Central memory CD4-positive, alpha-beta T cell (primary cell): ENCODE measurements at places on chromosomes 4 and X.

DNA sequence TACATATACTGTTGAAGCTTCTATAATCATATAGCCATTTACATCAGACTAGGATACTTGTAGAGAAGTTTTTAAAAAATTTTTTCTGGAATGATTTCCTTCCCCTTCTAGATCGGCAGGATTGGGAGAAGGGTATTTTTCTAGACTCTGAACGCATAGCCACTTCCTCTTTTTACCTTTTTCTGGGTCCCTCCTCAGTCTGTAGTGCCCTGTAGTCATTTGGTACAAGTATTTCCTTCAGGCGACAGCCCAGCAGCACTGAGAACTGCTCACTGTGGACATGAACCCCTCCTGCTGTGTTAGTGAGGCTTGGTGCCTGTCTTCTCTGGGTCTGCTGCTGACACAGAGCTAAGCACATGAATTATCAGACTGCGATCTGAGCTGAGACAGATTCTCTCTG, 255.4 kb downstream of the ARHGAP10 start:
- no peak for DNase-seq

GRCh38 chrX:139290310-139290709, 240.2 kb upstream of the F9 start:
- no peak for DNase-seq

GRCh38 chr4:54144661-54145171, 44.8 kb downstream of the GSX2 start:
- DNase-seq, result no peak

DNA sequence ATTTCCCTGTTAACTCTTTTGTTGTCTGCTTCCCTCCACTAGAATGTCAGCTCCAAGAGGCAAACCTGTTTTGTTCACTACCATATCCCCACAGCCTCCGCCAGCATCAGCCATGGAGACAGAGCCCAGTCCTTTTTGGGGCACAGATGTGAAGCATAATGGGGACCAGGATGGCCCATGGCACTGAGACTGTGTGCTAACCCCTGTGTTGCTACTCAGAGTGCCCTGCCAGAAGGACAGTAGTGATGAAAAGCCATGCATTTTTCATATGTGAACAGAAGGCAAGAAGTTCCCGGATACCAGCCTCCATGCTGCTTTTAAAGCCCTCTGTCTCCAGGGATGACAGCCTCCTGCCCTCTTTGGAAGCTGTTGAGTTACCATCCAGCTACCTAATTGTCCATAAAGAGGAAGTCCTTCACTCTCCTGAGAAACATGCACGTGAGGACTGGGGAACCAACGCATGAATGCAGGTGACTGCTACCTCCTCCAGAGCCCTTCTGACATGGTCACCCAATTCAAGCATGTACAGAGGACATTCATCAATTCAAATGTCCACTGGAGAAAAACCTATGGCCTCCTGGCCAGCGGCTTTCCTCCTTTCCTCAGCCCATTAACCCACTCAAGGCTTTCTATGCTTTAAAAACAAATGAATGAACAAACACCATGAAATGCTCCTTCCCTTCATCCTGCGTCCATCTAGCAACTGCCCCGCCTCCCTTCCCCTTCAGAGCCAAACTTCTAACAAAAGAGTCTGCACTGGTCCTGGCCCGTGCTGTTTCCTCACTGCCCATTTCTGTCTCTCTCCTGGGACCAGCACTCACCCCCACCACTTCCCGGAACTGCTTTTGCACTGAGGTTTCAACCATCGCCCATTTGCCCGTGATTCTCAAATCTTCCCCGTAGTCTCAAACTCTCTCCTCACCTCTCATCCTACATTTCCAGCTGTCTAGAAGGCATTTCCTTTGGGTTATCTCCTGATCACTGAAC, 18.0 kb downstream of the PNMA6F start:
- no peak for DNase-seq

- DNase-seq, result no peak
Measured at GRCh38 chr4:85951099-85951498, 408.8 kb downstream of the MAPK10 start.

DNA sequence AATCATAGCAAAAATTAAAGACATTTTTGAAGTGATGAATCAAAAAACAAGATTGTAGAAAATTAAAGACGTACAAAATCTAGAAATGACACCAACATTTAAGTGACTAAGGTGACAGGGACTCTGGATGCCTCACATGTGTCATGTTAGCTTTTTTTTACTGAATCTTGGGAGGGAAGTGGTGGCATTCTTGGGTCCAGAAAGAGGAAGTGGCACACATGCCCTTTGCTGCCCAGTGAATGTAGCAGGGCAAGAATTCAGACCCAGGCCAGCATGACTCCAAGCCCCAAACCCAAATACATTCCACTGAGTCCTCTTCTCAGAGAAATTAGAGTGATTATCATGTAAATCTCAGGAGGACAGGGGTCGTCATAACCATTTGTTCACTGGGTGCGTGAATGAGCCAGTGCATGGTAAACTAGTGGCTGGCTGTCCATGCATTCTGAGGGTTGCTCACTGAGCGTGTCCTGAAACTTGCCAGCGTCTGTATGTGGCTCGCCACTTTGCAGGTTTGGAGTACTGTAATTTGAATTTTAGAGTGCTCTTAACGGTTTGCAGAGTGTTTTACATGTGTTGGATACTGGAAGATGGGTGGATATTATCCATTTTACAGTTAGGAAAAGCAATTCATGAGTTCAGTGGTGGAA, 55.4 kb upstream of the TBC1D14 start:
- DNase-seq, result no peak

DNA sequence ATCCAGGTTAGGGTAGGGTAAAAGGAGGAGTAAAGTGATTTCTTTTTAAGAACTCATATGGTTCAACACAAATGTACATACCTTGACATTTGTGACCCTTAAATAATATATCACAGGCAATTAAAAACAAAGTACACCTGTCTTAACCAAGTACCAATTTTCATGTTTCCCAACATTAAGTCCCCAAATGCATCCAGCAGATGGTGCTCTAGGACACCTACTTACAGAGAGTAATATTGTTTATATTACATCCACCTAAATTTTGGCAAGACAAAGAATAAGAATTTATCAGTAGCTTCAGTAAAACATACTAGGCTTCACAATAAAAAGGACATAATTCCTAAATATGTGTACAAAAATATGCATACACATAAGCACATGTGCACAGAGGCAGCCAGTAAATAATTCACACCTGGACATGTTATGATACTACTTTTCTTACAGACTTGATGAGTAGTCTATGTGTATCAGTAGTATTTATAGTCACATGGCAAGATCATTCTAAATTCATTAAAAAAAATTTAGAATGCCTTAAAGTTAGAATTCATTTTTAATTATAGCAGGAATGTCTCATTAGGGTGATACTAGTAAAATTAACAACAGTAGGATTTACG, 219.7 kb downstream of the DCLK2 start:
- no peak for DNase-seq

DNA sequence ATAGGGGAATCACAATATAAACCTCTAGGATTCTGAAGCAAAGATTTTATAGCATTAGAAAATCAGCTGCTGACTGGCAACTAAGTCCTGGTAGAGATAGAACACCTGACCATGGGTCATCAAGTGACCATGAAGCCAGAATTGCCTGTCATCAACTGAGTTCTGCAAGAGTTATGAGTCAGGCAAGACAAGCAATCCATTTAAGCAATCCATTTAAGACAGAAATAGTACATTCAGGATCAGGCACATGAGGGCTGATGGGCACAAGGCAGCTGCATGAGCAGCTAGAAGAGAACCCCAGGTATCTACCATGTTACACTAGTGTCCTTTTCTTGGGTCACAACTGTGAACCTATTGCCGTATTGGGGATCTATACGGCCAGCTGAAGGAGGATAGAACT, 98.9 kb downstream of the SPRY1 start:
- no peak for DNase-seq

DNA sequence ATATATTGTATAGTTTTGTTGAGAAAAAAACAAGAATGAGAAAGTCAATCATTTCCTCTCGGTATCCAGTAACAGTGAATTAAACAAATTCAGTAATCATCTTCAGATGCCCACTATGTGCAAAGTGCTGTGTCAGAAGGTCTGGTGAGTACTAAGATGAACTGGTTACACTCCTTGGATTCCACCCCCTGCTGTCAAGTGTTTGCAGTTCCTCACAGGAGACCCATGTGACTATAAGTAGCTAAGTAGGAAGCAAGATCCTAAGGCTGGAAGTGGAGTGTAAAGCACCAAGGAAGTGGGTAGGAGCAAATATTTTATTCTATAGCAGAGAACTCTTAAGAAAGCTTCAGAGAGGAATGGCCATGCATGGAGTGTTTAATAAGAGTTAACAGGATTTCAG, 73.6 kb downstream of the SNX25 start:
- no peak for DNase-seq

DNA sequence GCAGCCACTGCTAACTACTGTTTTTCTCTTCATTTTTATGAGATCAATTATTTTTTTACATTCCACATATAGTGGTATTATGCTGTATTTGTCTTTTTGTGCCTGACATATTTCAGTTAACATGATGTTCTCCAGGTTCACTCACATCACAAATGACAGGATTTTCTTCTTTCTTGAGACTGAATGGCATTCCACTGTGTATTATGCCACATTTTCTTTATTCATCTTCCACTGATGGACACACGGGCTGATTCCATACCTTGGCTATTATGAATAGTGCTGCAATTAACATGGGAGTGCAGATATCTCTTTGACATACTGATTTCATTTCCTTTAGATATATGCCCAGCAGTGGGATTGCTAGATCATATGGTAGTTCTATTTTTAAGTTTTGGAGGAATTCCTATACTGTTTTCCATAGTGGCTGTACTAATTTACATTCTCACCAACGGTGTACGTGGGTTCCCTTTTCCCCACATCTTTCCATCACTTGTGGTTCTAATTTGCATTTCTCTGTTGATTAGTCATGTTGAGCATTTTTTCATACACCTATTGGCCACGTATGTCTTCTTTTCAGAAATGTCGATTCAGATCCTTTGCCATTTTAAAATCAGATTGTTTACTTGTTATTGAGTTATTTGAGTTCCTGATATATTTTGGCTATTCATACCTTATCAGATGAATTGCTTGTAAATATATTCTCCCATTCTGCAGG, 14.9 kb upstream of the ZCCHC4 start:
- DNase-seq, result no peak

GRCh38 chr4:41322617-41323016, 65.9 kb downstream of the UCHL1 start:
- no peak for DNase-seq

DNA sequence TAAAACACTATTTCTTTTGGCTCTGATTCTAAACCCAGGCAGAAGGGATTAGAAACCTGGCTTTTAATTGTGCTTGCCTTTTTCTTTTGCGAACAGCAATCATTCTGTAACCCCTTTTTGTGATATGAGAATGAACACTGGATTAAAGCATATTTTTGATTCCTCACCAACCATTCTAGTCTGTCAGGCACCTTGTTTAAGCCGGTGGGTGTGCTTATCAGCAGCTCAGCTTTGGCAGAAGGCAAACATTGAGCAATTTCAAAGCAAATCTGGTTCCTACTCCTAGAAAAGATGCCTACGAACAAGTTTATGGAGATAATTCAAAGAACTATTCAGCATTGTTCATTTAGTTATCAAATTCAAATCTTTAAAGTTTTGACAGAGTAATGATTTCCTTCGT, 265.1 kb upstream of the FAM241A start:
- DNase-seq, result no peak

DNA sequence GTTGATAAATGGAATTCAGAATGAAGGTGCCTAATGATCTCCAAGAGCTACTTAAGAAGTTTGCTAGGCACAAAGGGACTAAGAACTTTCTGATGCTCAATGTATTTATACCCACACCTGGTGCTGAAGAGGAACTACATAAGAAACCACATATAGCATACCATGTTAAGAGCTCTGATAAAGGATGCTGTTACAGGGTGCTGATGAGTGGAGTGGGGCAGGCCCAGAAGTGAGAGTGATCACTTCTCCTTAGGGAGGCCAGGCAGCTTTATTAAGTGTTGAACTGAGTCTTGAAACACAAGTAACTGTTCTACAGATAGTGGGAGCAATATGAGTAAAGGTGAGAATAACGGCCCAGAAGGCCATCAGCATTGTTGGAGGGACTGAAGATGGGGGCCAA, 68.3 kb upstream of the CHRDL1 start:
- no peak for DNase-seq

DNA sequence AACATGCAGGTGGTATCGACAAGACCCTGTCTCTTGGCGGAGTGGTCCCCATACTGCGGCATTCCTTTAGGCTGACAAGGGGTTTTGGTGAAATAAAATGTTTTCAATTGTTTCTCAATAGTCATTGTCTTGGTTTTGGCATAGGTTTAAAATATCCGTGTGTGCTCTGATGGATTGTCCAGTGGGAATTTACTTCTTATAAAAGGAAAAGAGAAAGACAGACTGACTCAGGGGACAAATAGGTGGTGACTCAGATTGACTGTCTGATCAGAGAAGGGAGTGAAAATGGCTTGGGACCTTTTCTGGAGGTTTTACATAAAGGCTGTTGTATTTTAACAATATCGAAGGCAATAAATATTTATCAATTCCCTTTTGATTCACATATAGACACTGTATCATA, 129.8 kb downstream of the SORBS2 start:
- no peak for DNase-seq

GRCh38 chr4:143025081-143025704, 159.5 kb upstream of the USP38 start:
- no peak for DNase-seq
